ENCODE measurements at places on chromosomes 3 and 15.

GRCh38 chr3:17852217-17852616 lies 109.8 kb upstream of the TBC1D5 start:
- DNase-seq: no peak

GRCh38 chr3:188594139-188594538 lies 440.2 kb downstream of the LPP start:
- no peak for DNase-seq

DNA sequence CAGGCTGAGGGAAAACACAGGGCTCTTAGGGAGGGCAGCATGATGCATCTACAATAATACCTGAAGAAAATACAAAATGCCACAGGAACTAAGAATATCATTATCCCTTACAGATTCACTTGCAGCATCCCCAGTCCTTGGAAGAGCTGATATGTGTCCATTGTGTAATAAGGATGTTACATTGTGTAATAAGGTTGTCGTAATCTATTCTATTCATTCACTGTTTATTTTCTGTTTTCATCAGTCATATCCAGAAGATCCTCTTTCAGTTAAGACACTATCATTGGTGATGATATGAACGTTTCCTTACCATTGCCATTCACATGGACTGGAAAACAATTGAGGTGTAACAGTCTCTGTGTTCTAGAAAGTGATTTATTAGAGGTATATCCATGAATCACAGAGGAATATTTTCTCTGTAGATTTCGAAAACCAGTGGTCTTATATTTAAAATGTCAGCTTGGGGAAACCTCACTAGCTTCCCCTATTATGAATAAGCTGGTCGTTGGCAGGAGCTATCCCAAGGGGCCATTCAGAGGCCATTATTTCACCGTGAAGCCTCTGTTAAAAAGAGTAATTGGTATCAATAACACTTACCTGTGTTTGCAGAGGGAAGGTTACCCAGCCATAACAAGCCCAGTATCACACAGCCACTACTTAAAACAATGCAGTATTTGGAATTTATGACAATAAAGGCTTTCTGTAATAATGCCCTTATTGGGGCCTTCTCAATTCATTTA lies 241.1 kb downstream of the ZNF385D start:
- DNase-seq: no peak

DNA sequence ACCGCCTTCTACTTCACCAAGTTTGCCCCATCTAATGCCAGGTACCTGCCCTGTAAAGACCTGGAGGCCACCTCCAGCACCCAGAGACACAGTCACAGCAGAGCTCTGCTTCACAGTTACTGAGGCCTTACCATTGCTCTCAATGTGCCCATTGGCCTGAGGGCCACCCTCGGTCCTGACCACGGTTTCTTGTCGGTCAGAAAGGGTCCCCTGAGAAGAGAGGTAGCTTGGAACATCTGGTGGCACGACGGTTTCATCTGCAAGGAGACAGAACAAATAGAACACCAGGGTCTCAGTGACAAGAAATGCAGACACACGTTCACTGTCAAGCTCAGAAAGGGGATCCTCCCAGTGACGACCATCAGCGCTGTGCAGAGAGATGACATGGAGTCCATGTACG lies 118.7 kb downstream of the LRIG1 start:
- DNase-seq: no peak

DNA sequence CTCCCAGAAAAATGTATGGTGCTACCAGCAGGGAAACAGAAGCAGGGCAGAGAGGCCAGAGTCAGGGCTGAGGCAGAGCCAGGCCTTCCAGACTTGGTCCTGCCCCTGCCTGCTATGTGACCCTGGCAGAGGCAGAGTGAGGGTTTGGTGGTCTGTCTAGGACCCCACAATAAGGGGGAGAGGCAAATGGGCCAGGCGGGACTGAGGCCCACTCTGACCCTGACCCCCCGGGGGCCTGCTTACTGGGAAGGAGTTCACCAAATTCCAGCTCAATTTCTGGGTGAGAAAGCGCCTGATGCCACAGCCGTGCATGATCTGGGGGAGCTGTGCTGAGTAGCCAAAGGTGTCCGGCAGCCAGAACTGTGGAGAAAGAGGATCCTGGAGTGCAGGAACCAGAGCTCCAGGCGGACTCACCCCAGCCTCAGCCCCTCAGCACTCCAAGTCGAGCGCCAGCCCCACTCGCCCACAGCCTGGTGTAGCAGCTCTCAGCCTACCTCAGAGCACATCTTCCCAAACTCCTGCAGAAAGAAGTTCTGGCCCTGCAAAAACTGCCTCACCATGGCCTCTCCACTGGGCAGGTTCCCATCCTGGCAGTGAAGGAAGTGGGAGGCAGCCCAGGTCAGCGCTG lies 6.9 kb downstream of the MAN2C1 start:
- DNase-seq: no peak

GRCh38 chr15:77052556-77052955 lies 18.4 kb downstream of the TSPAN3 start:
- DNase-seq: no peak

DNA sequence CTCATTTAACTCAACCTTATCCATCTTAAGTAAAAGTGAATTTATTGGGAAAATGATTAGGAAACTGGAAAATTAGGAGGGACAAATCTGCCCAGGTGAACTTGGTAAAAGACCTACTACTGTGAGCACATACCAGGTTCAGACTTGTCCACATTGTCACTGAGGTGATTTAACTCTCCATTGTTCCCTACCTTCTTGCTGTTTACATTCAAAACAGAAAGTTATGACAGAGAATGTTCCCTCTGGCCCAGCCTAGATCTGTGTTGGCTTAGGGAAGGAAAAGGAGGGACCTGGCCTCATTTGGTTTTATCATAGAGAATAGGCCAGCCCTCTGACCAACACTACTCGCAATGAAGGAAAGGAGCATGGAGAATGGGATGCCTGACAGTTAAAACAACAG lies 117.6 kb downstream of the SATB1 start:
- no peak for DNase-seq

Data from activated gamma-delta T cell treated with Interleukin-2 at 50 U/mL for 16 hours (primary cell).